ENCODE measurements at places on chromosomes 5 and 9.

GRCh38 chr5:179698935-179699615 is at the start of gene CANX:
Gene CANX, plus strand, starts transcription at chr5:179698967. Its CDS starts 6,715 bp downstream, at chr5:179705682.
- peak; percentile 5 for DNase-seq

GRCh38 chr9:18718393-18718792 is 244.4 kb downstream of the ADAMTSL1 start:
- no peak for DNase-seq

DNA sequence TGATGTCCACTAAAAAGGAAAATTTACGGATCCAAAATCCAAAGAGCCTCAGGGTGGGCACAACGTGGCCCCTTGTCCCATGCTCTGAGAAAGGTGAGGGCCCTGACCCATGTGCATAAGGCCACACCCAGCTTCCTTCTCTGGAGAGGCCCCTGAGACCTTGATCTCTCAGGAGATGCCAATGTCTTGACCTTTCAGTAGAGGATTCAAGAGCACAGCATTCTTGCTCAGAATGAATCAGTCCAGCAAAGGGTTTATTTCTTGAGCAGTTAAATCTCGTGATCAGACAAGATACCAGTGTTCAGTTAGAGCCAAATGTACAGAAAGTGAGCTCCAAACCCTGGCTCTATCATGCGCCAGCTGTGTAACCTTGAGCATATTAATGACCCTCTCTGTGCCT is 115.9 kb upstream of the DAPK1 start:
- DNase-seq = no peak

DNA sequence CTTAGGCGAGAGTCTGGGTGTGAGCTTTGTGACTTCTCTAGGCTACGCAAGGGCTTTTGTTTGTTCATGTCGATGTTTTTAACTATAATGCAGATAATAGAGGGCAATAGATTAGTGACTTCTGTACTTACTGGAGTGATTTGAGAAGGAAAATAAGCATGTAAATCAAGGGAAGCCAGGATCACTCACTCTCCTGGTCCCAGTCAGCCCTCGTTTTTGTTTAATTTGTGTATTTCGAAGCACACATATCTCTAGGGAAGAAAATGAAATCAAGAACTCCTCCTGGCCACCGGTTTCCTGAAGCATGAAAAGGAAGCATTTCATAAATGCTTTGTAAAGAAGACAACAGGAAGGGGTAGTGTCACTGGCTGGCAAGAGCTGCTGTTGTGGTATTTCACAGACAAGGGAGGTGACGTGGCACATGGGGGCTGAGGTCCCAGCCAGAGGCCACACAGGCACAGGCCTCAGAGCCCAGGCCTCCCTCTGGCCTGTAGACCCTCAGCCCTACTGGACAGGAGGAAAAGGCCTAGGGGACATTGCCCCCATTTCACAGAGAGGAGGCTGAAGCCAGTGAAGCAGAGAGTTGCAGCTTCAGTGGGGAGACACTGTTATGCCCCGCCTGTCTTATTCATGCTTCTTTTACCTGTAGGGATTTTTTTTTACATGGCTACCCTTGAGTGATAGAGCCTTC is 34.1 kb downstream of the IRF1 start:
- DNase-seq = no peak

GRCh38 chr9:131968632-131969031 is 111.0 kb downstream of the MED27 start:
- no peak for DNase-seq

- no peak for DNase-seq
These were observed 10.6 kb downstream of the GRIN3A start for GRCh38 chr9:101727612-101728524.

DNA sequence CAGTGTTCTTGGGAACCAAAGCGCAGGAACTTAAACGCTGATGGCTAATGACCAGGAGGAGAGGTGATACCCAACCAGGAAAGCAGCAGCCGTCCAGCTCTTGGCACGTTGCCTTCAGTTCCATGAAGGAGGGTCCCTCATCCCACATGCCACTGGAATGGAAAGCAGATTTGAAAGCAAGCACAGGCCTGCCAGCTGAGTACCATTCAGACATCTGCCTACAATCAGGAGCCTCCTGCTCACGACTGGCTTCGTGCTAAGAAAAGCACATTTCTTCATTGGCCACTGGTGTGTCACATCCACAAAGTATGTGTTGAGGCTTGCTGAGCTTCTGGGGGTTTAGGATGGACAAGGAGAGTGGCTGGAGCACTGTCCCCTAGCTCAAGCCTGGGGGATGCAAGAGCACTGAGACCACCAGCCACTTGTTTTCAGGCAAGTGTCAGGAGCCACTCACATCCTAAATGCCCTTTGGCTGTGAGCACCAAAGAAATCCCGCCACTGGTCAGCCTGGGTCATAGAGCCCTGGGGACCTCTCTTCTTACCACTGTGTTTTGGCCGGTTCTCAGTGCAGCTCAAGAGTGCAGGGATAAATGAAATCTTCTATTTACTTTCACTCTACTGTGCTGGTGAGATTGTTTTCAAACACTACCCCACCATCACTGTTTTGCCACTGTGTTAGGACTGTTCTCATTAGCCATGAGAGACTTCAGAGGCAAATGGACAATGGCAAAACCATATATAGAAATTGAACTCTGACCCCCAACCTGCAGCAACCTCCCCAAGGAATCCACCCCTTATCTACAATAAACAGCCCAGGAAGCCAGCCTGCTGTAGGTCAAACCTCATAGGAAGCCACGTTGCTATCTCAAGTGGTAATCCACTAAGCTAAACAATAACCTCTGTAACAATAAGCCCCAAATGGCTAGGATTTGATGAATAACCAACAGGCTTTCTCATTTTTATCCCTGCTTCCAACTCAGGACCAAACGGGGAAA is 58.3 kb downstream of the MTX3 start:
- no peak for DNase-seq

DNA sequence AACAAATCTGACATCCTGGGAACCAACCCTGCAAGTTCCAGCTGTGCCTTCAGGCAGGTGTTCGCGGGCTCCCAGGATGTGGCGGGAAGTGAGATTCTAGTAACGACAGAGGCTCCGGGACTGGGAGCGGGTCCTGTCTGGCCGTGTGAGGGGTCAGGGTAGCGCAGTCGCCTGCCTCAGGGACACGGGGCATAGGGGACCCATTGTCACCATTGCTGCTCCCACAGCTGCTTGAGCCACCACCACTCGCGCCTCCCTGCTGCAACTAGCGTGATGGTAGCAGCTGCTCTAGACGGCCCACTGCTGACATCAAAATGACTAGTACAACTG is 468.5 kb downstream of the CDH9 start:
- no peak for DNase-seq

- DNase-seq = no peak
These were observed 123.4 kb upstream of the RETREG1 start for GRCh38 chr5:16740066-16740810.

DNA sequence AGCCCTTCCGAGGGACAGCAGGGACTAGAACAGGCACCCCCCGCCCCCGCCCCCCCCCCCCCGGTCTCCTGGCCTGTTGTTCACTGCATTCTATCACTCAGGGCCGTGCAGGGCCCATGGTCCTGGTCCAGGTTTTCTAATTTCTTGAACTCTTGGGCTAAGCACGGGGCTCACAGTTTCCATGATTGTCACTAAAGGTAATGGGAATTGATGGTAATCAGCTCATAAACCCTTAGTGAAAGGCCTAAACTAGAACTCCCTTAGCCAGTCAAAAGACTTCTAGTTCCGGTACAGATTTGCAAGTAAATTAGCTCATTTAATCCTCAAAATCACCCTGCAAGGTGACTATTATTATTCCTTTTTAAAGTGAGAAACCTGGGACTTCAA is 14.7 kb upstream of the PWWP2A start:
- DNase-seq = no peak

GRCh38 chr9:108093773-108094675 is 604.5 kb upstream of the KLF4 start:
- DNase-seq = no peak

- no peak for DNase-seq
These were observed 7.5 kb downstream of the ZNF366 start for GRCh38 chr5:72499730-72500129.

GRCh38 chr9:13143281-13143680 is 136.2 kb downstream of the MPDZ start:
- peak; percentile 87 for DNase-seq

DNA sequence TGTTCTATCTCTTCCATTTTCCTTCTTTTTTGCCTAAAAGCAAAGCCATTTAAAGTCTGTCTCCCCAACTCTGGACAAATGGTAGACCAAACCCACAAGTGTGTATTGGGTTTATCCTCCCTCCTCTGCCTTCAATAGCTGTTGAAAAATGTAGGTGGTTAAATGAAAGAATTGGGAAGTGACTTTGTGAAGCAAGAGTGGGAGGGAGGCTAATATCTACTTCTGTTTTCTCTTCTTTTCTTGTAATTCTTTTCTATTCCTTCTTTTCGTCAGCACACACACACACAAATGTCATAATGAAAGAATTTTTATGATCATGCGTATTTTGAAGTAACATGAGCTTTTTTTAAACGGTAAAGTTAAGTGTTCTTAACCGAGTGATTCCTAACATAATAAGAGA is 3.8 kb downstream of the CCDC152 start:
- no peak for DNase-seq

- DNase-seq = no peak
These were observed 335.0 kb downstream of the NPR3 start for GRCh38 chr5:33046091-33046490.

DNA sequence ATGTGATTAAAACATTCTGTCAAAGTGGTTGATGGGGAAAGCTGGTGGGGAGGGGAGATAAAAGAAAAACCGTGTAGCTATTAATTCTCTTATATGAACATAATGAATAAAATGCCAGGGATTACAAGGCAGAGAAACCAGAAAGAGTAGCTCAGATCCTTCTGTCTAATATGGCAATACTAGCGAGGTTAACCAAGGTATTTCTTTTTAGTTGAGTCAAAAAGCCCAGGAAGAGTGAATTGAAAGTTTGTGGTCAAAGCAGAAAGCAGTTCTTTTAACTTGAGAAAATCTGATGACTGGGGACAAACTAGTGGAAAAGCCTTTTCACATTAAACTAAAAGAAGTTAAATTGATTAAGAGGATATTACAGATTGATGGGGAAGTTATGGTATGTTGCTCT is 76.0 kb downstream of the ERBIN start:
- no peak for DNase-seq

DNA sequence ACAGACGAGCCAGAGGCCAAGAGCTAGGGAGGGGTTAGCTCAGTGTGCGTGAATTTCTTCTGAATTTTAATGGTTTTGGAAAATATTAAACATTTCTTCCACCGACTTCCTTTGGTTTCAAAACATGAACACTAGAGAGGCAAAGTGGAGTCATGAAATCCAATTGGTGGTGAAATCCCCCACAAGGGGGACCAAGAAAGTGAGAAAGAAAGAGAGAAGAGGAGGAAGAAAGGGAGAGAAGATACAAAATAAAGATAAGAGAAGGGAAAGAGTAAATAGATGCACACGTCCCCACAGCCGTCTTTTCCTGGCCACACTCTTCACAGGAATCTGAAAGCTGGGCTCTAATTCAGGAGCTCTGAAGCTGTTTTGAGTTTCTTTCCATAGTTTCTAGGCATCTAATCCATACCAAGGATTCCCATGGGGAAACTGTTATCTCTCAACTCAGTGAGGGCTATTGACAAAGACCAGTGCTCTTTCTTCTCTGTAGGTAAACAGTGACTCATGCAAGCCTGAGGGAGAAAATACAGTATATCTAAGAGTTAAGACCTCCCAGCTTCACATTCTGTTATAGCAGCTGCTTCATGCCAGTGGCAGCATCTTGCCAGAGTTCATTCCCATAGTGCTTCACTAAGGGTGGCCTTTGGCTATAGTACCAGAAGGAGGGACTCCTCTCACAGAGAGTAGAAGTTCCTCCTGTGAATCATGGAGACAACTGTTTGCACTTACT is 115.8 kb upstream of the LIFR start:
- DNase-seq = no peak

DNA sequence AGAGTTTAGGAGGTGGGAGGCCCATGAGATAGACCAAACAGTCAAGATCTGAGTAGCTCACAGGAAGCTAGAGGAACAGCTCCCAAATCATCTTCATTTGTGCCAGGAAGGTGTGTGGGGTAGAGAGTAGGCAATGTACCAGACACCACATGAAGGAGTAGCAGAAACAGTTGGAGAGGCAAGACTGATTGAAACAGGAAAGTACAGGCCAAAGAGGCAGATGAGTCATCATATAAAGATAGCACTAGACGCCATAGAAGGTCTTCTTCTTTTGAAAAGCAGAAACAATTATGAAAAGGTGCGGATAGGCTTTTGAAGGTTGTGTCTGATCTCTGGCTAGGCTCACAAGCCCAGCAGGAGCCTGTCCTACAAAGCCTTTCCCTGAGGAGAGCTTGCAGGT is 62.7 kb upstream of the PALM2AKAP2 start:
- DNase-seq = no peak

DNA sequence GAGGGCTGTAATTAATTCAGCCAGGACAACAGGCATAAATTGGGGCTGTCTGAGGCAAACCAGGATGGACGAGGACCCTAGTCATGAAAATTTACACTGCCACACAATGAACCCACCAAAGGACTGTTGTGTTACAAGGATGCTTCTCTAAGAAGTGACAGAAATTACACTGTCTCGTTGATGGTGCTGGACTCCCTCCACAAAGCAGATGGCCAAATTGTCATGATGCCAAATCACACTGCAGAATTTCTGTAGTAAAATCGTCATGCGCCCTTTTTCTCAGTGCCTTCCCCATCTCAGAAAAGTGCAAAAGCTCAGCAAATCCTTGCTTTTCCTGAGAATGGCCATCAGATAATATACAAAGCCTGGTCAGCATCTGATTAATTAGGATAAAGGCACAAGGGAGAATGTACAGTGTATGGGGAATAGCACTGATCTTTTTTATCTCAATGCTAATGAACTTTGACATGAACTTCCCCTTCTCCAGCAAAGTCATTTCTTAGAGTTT is 545.8 kb downstream of the CSNK1G3 start:
- peak; percentile 71 for DNase-seq

- DNase-seq = no peak
These were observed 132.5 kb downstream of the CDH18 start for GRCh38 chr5:19855453-19855852.

- DNase-seq = no peak
These were observed 333.3 kb downstream of the AGTPBP1 start for GRCh38 chr9:85408494-85408893.

- DNase-seq = no peak
These were observed 35.0 kb downstream of the TEX10 start for GRCh38 chr9:100317706-100318105.

GRCh38 chr5:102231693-102232619 is 64.1 kb downstream of the SLCO4C1 start:
- no peak for DNase-seq

DNA sequence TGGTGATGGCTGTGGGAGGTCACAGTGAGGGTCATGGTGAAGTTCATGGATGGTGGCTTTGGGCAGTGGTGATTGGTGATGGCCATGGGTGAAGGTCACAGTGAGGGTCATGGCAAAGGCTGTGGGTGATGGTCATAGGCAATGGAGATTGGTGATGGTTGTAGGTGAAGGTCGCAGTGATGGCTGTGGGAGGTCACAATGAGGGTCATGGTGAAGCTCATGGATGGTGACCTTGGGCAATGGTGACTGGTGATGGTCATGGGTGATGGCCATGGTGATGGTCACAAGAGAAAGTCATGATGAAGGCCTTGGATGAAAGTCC is 115.6 kb upstream of the IRX4 start:
- no peak for DNase-seq

All from globus pallidus (tissue), 1 donor.